ENCODE measurements at places on chromosomes 5 and 9.

DNA sequence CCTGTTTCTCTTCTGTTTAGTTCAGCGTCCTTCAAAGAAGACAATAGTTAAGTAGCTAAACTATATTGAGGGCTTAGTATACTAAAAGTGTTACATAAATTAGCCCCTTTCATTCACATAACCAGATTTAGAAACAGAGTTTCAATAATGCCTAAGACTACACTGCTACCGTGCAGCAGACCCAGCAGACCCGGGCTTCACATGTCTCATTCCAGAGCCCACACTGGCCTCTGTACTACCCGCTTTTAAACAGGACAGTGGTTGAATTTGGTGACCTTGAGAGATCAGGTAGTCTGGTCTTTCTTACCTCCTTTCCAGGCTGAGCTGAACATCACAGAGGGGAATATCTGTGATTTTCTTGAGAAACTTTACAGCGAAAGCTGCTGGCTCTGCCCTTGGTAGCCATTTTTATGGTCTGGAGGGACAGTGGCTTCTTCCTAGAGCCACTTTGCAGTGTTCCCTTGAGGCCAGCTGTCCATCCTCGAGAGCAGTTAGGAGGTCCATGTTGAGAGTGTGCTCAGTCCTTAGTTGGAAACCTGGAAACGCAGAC, 56.5 kb downstream of the SLC22A5 start:
- DNase-seq, result no peak

DNA sequence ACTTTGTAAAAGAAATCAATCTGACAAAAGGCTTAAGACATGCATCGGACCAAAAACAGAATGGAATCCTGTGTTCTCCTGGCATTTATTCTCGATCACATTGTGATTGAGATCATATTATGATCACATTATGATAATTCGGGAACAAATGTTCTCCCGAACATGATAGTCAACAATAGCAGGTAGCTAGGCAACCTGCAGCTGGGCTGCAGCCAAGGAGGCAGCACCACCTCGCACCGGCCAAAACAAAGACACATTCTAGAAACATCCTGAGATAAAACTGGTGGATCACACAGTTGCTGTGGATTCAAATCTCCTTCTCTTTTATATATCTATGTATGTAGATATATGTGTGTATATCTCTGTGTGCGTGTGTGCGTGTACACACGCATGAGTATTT, 480.6 kb upstream of the CYLC2 start:
- DNase-seq, result no peak

- no peak for DNase-seq
These were observed 704 bp downstream of the SUSD1 start for GRCh38 chr9:112174222-112174964.

DNA sequence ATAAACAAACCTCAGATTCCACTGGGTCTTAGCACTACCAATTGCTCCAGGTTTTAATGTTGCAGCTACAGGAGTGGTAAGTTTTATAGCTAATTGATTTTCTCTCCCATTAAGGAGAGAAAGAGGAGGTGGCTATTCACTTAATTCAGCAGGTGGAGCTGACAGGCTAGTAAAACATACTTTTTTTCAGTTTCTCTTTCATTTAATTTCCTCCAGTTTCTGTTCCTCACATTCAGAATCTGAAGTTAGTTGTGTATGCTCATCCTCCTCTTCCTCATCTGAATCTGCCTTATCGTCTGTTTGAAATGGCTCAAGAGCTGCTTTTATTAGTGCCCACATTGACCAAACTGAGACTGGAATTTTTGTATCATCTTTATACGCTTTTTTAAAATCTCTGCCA, 98.0 kb downstream of the PLPPR1 start:
- DNase-seq, result no peak

- DNase-seq, result no peak
These were observed 74.1 kb downstream of the FNBP1 start for GRCh38 chr9:129968690-129969485.

- DNase-seq, result no peak
These were observed 197.1 kb downstream of the TTLL11 start for GRCh38 chr9:121895818-121896544.

- no peak for DNase-seq
These were observed 190.8 kb downstream of the MED10 start for GRCh38 chr5:6187501-6187900.

DNA sequence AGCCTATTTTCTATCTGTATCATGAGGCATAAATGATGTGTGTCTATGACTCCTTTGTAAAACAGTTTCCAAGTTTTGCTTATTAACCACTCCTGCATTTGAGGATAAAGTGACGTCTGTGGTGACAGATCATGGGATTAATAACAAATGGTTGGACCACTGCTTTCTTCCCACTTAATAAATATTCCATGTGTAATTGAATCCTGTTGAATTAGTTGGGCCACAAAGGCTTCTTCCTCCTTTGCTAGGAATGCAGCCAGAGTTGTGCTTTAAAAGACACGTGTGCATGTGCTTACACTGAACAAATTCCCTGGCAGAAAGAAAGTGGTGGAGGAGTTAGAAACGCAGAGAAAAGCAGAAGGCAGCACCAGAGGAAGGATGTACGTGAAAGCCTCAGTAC, 150.2 kb downstream of the ACTBL2 start:
- no peak for DNase-seq

DNA sequence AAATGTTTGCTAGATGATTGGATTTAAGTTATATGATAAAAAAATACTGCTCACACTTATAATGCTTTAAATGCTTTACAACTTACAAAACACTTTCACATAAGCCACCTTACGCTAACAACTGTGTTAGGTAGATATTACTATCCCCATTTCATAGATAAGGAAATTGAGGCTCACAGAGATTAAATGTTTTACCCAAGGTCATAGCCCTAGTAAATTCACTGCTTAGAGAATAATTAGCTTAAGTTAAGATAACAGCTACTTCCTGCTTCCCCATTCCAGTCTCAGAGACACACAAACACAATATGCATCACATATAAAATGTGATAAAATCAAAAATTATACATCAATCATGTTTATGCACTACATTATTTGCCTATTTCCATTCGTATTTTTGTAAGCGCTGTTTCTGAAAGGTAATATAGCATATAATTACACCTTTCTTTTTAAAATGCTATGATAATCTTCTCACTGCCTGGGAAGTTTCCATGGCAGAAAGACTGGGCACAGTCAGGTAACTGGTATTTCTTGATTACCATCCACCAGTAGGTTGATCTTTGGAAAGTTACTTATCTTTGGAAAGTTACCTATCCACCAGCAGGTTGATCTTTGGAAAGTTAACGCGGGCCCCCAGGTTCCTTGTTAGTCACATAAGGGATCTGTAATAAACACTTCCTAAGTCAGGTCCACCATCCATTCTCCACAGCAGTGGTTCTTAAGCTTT, 101.1 kb downstream of the NFIB start:
- DNase-seq, result no peak

DNA sequence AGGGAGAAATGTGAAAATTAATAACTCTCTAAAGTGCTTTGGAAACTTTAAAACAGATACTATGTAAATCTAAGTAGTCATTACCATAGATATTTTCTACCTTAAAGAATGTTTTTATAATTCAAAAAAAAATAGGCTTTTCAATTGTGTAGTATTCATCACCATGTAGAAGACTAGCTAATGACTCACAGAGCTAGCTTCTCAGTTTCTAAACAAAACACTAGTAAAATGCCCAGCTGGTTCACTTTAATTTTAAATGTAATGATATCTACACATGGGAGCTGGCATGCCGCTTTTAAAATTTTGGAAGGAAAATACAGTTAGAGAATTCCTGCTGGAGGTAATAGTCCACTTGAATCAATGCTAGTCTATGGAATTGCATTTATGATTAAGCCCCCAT, 509.8 kb downstream of the CSNK1G3 start:
- no peak for DNase-seq

- no peak for DNase-seq
These were observed 3.0 kb upstream of the FGF18 start for GRCh38 chr5:171416160-171417049.

GRCh38 chr5:18630458-18631045, 996.3 kb downstream of the TAF11L14 start:
- DNase-seq, result no peak

GRCh38 chr5:136006761-136007251, 22.0 kb upstream of the TGFBI start:
- no peak for DNase-seq

- DNase-seq, result no peak
These were observed 185.9 kb downstream of the GRIA1 start for GRCh38 chr5:153676406-153676805.

DNA sequence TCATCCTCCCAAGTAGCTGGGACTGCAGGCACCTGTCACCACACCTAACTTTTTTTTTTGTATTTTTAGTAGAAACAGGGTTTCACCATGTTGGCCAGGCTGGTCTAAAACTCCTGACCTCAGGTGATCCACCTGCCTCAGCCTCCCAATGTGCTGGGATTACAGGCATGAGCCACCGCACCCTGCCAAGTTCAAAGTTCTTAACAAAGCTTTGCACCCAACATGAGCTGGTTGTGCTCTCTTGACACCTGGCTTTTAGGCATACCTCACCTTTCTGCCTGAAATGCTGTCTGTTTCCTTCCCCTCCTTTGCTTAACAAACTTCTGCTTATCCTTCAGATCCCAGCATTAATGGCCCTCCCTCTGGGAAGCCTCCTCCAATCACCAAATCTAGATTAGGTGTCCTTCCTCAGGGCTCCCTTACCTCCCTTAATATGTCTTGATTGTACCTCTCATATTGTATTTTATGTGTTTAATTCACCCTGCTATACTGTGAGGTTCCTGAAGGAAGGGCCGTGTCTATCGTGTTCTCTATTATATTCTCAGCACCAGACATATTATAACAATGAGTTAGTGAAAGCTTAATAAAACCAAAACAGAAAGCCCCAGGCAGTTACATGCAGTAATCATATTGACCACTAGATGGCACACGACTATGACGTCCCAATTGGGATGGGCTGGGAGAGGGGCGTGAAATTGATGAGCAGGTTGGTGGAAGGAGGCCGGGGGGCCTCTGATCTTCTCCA, 62.9 kb upstream of the PPARGC1B start:
- DNase-seq, result no peak

DNA sequence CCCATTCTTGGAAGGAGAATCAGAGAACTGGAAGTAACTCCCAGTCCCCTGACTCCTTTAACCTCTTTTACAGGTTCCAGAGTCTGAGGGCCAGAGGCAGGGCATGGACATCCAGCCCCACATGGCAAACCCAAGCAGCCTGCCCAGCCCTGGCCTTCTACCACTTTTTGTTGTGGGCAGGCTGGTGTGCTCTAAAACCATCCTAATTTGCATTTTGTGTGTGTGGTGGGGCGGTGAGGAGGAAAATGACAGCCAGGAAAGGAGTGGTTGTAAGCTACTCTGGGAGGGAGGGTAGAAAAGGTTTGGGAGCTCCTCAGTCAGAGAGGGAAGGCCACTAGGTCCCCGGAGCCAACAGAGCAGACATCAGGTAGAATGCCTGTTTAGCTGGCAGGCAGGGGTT, 90.6 kb downstream of the PSD2 start:
- DNase-seq, result no peak

GRCh38 chr5:485946-486491, 38.2 kb downstream of the SLC9A3 start:
- no peak for DNase-seq

- DNase-seq, result no peak
These were observed 4.2 kb upstream of the CACNA1B start for GRCh38 chr9:137873408-137873807.

DNA sequence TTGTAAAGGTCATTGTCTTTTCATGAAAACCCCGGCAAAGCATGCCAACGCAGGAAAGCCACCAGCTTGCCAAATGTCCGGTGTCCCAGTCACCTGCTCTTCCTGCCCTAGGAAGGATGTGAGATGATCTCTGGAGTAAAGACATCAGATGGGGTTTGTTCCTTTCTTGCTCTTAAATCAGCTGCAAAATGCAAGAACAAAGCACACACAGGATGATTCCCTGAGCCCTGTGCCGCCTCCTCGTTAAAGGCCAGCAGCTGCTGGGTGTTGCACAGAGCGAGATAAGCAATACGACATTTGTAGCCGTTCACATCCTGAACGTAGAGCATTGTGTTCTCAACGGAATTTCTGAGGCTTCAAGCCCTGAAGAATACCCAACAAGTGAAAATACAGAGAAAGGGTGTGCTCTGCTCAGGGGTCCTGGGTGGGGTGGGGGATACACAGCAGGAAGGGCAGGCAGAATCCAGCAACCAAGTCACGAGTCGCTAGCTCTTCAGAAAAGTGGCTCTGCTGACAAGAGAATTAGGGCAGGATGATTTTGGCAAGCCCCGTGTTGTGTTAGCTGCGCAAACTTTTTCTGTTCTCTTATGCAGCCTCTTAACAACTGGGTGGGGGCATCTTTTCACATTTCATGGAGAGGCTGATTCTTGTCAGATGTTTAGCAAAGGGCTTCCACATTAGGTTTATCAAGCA, 229.2 kb upstream of the MAP3K1 start:
- DNase-seq, result no peak

DNA sequence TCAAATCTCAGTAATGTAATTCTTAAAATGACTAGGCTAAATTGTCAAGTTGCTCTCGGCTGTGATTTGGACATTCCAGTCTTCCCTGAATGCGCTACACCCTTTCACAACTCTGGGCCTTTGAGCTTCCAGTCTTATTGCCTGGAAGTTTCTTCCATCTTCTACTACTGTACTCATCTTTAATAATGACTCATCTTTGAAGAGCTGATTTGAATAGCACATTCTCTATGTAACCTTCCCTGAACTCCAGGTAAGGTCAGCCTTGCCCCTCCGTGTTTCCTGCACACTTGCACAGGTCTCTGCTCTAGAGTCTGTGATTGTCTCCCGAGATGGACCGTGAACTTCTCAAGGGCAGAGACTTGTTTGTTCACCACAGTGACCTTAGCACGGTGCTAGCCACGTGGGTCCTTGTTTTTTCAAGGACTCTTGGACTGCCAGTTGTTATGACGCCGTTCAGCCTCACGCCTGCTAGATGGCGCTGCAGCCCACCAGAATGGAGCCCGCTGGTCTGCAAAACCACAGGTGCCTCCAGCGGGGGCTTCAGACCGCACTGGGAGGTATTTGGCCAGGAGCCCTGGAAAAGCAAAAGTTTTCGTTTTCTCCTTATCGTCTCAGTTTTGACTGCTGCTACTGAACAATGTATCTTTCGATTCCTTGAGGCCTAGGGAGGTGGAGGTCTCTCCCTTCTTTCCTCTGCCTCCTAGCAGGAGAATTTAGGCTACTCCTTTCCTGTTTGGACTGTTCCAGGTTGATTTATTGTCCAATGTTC, 44.4 kb downstream of the SEC61B start:
- no peak for DNase-seq

DNA sequence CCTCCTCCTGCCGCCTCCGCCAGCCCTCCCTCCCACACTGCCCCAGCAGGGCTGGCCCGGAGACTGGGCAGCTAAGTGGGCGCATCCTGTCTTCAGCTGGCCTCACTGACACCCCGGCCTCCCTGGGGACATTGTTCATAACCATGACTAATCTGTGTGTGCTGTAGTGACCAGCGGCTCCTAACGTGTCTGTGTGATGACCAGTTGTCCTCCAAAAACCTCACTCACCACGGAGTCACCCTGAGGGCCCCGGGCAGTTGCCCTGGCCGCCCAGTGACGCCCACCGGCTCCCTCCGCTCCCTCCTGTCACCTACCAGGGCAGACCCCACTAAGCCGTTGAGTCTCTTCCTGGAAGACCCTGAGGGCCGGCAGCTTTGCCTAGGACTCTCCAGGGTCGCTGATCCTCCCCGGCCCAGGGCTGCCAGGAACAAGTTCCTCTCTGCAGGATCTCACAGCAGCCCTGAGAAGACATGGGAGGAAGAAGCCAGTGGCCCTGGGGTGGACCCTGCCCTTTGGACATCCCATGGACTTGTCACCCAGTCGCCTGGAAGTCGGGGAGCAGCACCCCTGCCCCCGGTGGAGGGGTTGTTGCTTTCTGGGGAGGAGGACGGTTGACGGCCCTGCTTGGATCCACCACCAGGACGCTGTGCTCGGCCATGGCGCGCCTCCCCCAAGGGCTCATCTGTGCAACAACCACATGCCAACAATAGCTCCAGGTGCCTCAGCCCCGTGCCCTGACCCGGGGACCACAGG, 110.2 kb upstream of the LMX1B start:
- DNase-seq, result no peak

Data from cortex of kidney (tissue), 1 donor.